ENCODE measurements at places on chromosomes 1 and 21. TPM values are rescaled to one million over a fixed set of nuclear protein-coding genes. Genes with fewer than 3 reads are reported as not detected.

GRCh38 chr1:198520524-198521254 lies 19.8 kb downstream of the ATP6V1G3 start:
- peak; percentile 68 for ATAC-seq

DNA sequence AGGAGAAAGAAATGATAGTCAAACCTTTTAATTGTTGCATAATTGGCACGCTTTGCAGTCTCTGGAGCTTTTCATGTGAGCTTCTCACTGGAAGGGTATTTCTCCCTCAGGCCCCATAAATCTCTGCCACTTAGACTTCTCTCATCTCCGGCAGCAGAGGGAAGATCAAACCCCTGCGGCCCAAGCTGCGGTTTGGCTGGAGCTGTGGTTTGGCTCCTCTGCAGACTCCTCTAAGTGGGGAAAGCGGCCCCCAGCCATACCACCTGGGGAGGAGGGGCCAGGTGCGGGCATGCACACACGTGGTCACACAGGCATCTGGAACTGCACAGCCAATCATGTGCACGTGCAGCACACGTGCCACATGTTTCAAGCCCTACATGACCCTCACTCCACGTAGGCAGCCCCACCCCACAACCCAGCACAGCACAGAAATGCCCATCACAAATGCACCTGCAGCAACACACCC lies 58.3 kb downstream of the UBE2T start:
- ATAC-seq, result peak; percentile 16

Gene FBXO44
- total RNA-seq, result 13.8 TPM

DNA sequence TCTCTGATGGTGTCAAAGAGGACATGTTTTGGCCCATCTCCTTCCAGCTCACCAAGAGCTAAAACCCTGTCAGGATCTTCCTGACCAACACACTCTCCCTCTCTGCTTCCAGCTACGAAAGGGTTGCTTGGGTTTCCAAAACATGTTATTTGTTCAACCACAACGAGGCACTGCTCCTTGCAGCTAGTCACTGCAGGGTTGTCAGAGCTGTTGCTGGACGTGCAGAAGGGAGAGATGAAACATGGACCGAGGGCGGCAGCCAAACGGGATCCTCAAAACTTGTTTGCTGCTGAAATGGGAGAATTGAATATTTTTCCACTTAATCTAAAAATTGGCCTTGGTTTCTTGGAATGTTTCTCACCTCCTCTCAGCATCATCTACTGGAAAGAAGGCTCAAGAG lies 12.4 kb downstream of the ZBTB18 start:
- ATAC-seq, result no peak

- no peak for ATAC-seq
Measured at GRCh38 chr1:24022581-24023361, 42.6 kb upstream of the SRSF10 start.

Gene KRTAP19-3
- total RNA-seq, result not detected

GRCh38 chr1:966704-967300 lies 520 bp downstream of the PLEKHN1 start:
- peak; percentile 93 for ATAC-seq

Gene GPR25
- 1.8 TPM for total RNA-seq
